ENCODE measurements at places on chromosomes 2 and 18.

GRCh38 chr18:78813156-78813555, 166.5 kb upstream of the SALL3 start:
- no peak for DNase-seq

DNA sequence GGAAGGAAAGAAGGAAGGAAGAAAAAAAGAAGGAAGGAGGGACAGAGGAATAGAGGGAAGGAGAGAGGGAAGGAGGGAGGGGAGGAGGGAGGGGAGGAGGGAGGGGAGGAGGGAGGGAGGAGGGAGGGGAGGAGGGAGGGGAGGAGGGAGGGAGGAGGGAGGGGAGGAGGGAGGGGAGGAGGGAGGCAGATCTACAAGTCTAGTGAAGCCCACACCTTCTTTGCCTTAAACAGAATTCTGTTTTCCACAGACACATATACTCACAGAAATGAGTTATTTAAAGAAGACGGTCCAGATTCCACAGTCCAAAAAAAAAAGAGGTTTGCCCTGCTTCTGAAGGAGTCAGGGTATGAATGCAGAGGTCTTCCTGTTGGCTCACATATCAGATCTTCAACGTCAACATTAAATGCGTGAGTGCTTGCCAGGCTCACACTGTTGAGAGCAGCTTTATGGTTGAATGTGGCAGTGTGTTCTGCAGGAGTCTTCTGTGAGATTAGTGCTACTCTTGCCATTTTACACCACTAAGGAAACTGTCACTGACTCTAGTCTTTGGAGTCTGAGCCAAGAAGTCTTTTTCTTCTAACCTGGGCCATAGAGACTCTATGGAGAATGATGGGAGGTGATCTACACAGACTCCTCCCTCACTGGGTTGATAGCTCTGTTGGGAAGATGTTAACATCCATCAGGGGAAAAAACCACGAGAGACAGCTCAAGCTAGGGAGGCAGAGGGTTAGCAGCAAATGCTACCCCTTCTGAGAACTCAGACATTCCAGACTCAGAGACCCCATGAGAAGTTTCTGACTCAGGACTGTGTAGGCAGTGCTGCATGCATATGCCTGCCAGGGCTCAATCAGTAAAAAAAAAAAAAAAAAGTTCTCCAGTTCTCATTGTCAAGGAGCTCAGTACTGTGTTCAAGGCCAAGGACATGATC, 23.3 kb downstream of the PAX8 start:
- DNase-seq, result no peak

DNA sequence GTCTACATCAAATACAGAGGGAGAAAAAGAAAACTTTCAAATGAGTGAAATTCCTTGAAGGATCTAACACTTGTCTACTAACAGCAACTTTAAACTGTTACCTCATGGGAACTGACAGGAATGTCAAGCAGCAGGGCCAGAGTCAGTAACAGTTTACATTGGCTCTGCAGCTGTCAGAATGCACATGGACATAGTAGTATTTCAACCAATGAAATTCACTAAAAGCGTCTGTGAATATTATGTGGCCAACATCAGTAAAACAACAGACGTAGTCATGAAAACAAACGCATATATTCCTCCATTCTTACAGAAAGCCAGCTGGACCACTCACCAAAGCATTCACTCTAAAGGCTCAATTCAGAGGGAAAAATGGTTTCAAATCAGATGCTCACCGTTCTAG, 79.3 kb upstream of the RNU4ATAC start:
- DNase-seq, result no peak

DNA sequence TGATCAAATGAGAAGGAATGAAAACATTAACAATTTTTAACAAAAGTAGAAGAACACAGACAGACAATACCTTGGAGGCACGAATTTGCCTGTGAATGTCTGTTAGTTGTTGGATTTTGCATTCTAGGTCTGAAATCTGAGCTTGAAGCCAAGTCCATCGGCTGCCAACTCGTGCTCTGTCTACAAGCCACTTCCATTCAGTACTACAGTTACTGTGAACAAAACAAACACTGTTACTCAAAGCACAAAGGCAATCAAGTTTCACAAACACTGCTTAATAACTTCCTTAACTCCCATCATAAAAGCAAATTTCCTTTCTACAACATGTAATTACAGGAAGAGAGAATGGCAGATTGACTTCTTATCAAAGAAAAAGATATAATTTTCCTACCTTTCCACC, 42.2 kb downstream of the KANSL1L start:
- DNase-seq, result no peak

DNA sequence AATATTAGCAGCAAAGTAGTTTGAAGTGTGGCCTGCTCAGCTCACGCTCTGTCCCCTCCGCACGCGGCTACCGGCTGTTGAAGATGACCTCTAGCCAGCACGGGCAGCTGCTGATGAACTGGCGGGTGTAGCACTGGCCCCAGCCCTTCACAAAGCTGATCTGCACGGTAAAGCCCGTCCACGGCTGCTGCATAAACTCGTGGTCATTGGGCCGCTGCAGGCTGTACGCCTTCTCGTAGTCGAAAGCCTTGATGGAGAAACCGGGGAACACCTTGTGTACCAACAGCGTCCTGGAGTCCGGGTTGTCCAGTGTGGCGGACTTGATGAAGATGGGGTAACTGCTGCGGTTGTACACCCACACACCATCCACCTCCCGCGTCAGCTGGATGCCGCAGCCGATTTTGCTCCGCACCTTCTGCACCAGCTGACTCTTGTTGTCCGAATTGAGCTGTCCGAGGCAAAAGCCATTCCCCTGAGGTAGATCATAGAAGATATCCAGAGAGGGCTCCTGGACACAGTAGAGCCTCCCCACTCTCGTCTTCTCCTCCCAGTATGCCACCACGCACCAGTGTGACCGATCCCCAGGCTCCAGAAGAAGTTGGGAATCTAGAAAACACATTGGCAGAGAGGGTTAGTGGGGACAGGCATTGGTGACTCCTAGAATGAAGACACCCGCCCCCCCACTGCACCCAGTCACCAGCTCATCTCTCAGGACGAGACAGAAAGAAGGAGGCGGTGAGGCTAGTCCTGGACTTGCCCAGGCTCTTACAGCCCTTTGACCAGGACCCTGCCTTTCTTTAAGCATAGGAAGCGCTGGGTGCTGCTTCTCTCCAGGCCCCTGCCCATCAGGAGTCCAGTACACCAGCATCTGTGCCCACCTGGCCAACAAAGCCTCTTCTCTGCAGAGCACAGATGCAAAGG, 29.2 kb downstream of the SMAD7 start:
- no peak for DNase-seq

DNA sequence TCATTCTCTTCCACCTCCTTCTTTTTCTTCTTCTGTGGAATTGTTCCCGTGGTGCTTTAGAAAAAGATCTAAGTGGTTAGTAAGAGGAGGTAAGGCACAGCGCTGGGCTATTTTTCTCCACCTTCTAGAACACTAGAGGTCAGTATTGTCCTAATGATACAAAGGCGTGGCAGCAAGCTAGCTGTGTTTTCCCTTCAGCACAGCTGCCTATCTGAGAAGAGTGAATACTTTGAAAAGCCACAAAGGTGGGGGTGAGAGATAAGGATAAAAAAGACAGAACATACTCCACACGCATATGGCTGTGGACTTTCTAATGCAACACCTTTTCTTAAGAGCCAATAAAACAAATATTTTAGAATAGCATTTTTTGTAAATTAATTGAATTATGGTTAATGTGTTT, 2.1 kb downstream of the CNTNAP5 start:
- peak; percentile 49 for DNase-seq

DNA sequence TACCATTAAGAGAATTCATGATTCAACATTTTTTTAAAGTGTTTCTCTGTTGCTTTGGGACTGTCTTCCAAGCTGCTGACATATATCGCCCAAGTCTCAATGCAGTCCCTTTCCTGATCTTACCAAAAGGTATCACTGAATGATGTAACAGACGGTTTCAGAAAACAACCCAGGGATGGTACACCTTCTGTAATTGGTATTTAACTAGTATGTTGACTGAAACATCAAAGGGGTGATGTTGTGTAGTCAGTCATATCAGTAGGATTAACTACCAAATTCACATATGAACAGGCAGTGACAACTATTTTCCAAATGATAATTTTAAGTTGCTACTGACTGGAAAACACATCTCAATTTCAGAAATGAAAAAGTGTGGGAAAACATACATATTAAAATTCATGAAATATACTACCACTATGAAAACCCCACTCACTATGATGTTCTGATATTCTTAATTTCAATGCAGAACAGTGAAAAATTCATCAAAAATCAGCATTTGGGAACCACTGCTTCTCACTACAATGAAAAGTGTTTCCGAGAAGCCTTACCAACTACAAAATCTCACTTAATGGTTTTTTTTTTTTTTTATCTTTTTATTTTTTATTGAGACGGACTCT, 59.8 kb downstream of the MEMO1 start:
- no peak for DNase-seq

GRCh38 chr2:235027558-235028214, 75.9 kb downstream of the SH3BP4 start:
- no peak for DNase-seq

DNA sequence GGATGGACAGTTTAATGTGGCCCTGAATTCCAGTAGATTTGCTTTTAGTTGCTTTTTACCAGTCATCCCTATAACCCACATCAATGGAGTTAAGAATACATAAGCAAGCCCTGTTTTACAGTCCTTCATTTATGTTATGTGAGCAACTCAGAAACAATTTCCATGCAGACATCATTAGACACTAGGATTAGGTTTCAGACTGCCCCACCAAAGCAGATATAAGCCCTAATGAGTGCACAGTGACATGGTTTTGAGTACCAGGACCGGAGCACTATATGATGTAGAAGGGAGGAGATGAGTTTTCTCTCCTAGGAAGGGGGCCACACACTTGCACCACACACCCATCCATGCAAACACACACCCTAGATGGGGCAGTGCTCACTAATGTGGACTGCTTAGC, 15.5 kb downstream of the KCNS3 start:
- no peak for DNase-seq
